Camera-type eye (tissue), 1 donor: ENCODE measurements at places on chromosomes 7 and 10. TPM values are rescaled to one million over a fixed set of nuclear protein-coding genes. Genes with fewer than 3 reads are reported as not detected.

The ACTL6B gene
- 14.7 TPM for total RNA-seq

The PRF1 gene
- total RNA-seq = 0.71 TPM

The ZPBP gene
- 5.7 TPM for total RNA-seq

The ATOH7 gene
- 11.4 TPM for total RNA-seq

The GRID1 gene
- 10.0 TPM for total RNA-seq

The PLXNA4 gene
- 17.5 TPM for total RNA-seq

The LMOD2 gene
- 6.0 TPM for total RNA-seq

The C10orf67 gene
- total RNA-seq = 0.11 TPM

The AGAP5 gene
- 8.0 TPM for total RNA-seq
